ENCODE measurements at places on chromosomes 1 and 21.

DNA sequence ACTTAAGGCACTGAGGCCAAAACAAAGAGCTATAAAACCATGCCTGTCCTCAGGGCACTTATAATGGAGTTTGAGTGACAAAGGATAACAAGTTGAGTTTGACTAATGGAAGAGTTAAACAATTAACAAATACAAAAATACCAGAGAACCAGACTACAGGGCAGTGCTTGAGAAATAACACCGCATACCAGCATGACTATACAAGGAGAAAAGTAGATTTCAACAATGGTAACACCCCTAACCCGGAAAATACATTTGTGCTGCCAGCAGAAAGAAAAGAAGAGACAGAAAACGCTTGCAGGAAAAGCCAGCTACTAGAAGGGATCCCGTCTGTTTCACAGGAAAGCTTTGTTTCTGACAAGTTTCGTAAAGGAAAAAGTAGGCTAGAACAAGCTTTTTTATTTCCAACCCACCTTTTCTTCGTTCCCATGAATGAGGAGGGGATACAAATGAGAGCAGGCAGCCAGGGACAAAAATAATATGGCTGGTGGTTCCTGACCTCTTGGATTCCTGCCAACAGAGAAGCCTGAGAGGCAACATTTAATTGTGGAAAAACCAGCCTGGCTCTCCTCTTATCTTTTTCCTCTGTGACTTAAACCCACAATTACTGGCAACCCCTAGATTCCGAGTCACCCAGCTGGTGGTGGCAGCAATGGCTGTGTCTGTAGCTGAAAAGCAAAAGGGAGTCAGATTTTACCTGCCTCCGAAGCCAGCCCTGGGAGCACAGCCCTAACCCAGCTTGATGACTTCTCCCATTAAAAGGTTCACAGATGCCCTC lies 56.5 kb downstream of the WLS start:
- DNase-seq = no peak

DNA sequence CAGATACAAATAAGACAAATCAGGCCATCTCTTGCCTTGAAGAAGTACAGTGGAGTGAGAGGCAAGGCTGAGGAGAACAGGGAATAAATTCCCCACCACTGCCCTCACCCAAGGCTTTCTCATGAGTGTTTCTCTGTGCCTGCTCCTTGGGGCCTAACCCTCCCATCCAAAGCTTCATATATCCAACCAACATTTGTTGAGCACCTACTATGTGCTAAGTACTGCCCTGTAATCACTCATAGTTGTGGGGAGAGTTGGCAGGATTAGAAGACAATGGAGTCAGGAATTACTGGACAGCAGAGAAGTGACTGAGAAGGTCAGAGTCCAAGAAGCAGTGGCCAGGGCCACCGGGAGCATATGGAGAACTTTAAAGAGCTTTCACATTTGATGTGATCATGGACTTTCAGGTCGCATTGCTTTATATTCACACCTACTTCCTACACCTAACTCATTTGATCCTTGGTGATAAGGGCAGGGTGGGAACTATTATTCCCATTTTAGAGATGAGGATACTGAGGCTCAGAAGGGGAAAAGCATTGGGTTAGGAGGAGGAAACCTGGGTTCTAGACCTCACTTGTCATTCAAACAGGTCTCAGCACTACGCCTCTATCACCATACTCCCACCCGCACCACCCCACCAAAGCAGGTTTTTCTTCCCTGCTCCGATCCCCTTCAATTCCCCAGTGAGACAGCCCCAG lies 6.4 kb downstream of the PLEKHA6 start:
- DNase-seq = no peak

GRCh38 chr1:97909266-97909665 lies 11.6 kb downstream of the DPYD start:
- DNase-seq = no peak

GRCh38 chr1:110210604-110211495 lies 736 bp downstream of the KCNC4 start:
- DNase-seq = peak; percentile 20

GRCh38 chr1:230708631-230709580 lies 5.0 kb downstream of the AGT start:
- DNase-seq = no peak

- no peak for DNase-seq
These were observed 136.8 kb downstream of the FOXD2 start for GRCh38 chr1:47574451-47575165.

DNA sequence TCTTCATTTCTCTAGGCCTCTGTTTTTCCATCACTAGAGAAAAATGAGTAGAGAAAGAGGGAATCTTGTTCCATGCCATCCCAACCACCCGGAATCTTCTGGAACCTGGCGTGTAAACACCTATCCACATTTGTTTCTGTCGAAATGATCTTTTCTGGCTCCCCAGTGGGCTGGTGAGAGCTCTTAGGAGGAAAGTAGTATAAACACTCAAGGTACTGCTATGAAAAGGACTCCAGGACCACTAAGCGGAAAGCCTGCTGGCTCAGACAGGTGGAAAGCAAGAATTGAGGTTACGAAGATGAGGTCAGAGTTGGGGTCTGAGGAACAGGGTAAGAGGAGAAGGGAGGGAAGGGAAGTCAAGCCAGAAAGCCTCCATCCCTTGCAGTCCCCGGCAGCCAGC lies 90.8 kb downstream of the PLXNA2 start:
- no peak for DNase-seq

- no peak for DNase-seq
These were observed 107.8 kb downstream of the SIK1 start for GRCh38 chr21:43318841-43319781.

DNA sequence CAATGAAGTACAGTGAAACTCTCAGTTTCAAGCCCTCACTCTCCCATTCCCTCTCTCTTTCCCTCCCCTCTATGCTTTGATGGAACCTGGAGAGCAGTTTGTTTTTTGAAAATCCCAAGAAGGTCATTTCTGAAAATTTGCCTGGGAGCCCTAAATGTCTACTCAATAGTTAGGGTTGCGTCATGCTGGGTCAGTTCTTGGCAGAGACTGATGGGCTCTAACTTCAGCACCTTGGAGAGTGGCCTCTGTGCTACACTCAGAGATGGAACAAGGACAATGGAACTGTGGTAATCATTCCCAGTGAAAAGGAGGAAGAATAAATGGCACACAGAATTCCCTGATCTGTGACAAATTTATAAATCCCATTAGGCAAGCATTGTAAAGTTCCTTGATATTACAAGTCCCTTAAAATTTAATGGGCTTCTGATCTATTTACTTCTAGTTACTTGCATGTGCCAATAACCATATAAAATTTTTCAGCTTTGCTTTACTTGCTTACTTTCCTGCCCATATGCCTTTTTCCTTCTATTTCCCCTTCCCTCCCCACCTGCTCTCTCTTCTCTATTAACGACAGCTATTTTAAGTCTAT lies 182.9 kb upstream of the KCND3 start:
- no peak for DNase-seq

DNA sequence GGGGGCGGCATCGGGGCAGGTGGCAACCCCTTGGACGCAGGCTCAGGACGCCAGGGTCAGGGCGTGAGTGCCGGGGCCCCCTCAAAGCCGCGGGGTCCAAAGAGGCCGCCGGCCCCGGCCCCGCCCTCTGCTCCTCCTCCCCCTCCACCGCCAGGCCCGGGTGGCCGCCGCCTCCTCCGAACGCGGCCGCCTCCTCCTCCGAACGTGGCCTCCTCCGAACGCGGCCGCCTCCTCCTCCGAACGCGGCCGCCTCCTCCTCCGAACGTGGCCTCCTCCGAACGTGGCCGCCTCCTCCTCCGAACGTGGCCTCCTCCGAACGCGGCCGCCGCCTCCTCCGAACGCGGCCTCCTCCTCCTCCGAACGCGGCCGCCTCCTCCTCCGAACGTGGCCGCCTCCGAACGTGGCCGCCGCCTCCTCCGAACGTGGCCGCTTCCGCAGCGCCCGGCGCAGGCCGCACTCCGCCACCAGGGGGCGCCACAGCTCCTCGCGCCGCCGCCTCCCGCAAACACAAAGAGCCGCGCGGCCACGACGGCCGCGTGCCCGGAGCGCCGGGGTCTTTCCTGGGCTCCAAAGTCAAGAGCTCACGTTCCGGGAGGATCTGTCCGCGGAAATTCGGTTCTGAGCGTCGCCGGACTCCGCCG lies 19.3 kb upstream of the SAMD11 start:
- DNase-seq = peak; percentile 80

GRCh38 chr1:172907834-172908326 lies 142.9 kb downstream of the TNFSF18 start:
- DNase-seq = no peak

- DNase-seq = no peak
These were observed 39.3 kb downstream of the SPAG17 start for GRCh38 chr1:118145721-118146120.

GRCh38 chr1:166088572-166088955 lies 78.2 kb downstream of the FAM78B start:
- DNase-seq = no peak

DNA sequence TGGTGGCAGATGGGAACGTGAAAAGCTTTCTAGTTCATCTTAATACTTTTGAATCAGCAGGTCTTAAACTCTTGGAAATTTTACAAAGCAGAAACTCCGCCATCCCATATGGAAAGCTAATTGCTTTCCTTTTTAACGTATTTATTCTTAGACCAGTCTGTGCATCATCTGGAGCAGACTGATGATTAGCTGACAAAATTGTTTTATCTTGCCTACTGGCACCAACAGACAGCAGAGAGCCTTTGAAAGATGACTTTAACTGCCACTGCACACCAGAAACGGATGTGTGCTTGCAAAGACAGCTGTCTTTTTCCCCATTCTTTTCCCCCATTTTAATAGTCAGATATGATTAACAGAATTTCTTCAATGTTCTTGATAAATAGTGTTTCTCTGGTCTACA lies 97.0 kb downstream of the PLD5 start:
- no peak for DNase-seq

- no peak for DNase-seq
These were observed 1.4 kb downstream of the DAB1 start for GRCh38 chr1:57422271-57423134.

DNA sequence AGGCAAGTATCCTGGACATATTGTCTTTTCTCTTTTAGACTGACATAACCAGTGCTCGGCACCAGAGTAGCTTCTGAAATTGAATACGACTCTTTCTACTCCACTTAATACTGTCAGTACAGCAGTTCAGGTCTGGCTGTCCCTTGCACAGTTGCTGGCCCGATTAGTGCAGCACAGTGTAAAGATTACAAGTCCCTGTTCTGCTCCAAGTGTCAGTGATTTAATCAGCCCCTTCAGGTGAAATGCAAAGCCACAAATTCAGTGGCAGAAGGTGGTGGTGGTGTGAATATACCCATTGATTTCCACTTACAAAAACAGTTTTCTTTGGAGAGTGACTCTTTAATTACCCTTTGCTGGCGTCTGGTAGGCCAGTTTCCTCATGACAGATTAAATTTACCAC lies 545.4 kb downstream of the ADGRL2 start:
- no peak for DNase-seq

DNA sequence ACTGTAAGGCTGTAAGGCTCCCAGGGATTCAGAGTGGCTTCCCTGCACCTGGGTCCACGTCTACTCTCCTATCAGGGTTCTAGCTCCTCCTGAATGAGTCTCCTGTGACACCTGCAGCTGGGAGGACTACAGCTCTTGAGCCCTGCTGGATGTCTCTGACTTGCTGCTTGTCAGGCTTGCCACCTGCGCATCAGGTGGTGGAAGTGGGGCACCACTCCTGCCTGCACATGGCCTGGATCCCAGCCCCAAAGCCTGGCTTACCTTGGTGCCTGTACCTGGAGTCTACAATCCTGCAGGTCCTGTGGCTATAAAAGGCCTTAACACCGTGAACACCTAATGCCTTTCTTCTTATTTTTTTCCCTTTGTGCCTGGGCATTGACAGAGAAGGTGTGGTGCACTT lies 82.2 kb downstream of the FAM78B start:
- DNase-seq = no peak

DNA sequence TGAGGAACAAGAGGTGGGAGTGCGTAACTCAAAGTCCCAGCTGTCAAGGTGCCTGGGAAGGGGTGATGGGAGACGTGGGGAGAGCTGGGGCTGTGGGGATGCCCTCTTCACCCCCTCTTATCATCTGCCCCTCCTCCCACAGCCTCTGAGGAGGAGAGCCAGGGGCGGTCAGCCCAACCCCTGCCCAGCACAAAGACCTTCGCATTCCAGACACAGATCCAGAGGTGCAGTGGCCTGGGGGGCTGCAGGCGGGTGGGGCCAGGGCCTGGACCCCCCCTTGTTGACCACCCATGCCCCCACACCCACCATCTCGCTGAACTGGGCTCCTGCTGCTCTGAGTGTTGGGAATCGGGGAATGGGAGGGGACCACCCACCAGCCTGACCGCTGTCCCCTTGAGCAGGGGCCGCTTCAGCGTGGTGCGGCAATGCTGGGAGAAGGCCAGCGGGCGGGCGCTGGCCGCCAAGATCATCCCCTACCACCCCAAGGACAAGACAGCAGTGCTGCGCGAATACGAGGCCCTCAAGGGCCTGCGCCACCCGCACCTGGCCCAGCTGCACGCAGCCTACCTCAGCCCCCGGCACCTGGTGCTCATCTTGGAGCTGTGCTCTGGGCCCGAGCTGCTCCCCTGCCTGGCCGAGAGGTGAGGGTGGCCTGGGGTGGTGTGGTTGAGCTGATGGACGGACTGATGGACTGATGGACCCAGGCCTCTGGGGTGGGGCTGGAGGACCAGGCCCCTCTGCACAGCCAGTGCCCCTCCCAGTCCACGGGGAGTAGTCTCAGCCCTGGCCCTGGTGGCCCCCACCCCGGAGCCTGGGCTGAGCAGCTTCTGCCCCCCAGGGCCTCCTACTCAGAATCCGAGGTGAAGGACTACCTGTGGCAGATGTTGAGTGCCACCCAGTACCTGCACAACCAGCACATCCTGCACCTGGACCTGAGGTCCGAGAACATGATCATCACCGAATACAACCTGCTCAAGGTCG lies 29.7 kb downstream of the TRIM11 start:
- DNase-seq = no peak

DNA sequence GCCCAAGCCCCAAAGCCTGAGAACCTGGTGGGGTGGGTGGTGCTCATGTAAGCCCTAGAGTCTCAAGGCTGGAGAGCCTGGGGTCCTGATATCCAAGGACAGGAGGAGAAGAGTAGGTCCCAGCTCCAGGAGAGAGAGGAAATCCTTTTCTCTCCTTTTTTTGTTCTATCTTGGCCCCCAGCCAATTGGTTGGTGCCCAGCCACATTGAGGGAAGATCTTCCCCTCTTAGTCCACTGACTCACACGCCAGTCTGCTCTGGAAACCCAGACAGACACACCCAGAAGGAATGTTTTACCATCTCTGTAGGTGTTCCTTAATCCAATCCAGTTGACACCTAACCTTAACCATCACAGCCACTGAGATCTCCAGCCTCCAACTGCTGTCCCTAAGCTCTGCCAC lies 16.2 kb upstream of the LIN9 start:
- no peak for DNase-seq

- DNase-seq = no peak
These were observed 86.1 kb upstream of the VAV3 start for GRCh38 chr1:108050911-108051629.
